NCI-H1417 treated with DMSO at 0.1 percent for 48 hours (cell line): ENCODE measurements at places on chromosomes 2 and 18.

DNA sequence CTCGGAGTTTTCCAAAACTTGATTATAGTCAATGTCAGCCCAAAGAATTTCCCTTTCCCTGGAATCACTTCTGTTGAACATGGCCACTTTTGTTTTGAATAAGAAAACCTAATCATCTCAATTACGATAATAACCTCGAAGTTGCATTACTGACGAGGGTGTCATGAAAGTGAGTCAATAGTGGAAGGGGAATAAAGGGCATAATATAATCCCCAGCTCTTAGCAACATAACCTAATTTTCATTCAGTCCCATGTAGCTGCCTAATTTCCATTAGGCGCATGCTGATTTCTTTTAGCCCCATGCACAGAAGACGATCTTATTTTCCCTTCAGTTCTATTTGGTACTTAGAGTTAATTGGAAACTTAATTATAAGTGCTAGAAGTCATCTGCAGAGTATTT lies 51.1 kb upstream of the RAPH1 start:
- no peak for DNase-seq

DNA sequence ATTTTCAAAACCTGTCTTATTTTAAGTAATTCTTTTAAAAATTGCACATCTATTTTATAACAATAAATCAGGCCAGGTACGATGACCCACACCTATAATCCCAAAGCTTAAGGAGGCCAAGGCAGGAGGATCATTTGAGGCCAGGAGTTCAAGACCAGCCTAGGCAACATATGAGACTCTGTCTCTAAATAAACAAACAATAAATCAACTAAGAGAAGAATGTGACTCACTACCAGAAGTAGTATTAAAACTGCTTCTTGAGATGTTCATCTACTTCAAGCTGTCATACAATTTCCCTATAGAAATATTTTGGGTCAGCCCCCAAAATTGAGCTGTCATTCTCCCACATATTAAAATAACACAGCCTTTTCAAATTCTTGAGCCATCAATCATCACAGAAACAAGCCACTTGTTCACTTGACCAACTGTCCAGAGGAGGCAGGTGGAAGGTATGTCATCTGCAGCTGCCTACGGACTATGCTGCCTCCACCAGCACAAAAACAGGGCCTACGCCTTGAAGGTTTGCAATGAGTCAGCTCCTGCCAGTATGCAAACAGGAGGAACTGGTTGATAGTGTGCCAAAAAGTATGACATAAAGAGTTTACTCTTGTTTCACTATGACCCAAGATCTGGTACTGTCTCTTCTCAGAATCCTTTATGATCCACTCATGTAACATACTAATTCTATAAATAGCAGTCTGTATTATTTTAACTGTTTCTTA lies 33.6 kb downstream of the KIDINS220 start:
- no peak for DNase-seq

- no peak for DNase-seq
Measured at GRCh38 chr2:48572816-48573215, 42.9 kb downstream of the STON1 start.

GRCh38 chr2:186696290-186696689 lies 2.4 kb downstream of the FAM171B start:
- DNase-seq = no peak

DNA sequence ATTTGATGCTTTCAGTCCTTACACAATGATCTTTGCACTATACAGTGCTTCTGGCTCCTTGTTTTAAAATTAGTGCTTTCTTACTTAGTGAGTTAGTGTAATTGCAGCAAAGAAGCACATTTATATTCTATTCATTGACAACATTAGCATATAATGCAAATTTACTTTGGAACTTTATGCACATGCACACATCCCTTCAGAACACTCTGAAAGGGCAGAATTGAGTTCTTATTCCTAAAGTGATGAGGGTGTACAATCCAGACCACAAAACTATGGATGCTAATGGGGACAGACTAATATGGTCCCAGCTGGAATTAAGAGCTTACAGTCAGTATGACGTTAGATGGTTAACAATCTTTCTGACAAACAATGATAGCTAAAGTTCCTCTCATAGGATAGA lies 127.1 kb downstream of the RBMS1 start:
- no peak for DNase-seq

DNA sequence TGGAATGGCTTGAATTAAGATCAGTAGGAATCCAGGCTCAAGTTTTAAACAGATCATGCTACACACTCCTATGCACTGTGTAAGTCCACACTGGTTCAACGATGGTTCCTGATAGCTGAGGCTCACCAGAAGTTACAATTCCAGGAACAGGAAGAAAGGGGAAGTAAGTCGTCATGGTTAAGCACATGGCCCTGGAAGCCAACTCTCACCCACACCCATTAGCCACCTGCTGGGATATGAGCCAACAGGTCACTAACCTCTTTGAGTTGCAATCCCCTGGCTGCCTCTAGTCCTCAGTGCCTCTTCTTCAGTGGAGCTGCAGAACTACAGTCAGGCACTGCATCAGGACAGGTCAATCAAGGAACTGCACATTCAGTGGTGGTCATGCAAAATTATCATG lies 133.5 kb downstream of the TMEM182 start:
- no peak for DNase-seq

DNA sequence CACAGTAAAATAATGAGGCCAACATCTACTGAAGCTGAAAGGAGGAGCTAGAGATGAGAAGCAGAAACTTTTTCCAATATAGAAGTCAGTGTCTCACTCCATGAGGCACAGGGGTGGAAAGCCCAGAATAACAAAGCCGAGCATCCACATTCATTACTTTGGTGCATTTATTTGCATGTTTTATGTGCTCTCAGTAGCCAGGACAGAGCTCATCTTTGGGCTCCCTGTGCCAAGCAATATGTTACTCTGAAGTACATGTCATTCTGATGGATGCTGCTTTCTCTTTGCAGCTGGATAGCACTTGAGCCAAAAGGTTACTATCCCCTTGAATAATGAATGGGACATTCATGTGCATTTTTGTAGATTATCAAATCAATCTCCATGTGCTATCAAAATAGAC lies 338.6 kb upstream of the SOX11 start:
- no peak for DNase-seq

DNA sequence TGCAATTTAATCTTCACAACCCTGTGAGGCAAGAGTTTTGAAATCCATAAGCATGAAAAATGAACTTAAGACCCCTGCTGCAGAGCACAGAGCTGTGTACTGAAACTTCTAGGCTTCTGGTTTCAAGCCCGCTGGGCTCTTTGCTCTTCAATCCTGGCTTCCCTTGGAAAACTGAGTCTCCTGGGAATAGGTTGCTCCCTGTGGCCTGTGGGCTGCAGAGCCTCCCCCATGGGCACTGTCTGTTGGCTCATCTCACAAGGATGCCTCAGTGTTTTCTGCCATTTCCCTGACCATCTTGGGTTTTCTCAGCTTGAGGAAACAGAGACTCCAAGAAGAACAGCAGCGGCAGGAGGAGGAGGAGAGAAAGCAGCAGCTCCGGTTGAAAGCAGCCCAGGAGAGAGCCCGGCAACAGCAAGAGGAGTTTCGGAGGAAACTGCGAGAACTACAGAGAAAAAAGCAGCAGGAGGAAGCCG lies 44.5 kb downstream of the SUMO1 start:
- DNase-seq = no peak

GRCh38 chr2:206526416-206526815 lies 83.1 kb downstream of the ADAM23 start:
- DNase-seq = no peak

DNA sequence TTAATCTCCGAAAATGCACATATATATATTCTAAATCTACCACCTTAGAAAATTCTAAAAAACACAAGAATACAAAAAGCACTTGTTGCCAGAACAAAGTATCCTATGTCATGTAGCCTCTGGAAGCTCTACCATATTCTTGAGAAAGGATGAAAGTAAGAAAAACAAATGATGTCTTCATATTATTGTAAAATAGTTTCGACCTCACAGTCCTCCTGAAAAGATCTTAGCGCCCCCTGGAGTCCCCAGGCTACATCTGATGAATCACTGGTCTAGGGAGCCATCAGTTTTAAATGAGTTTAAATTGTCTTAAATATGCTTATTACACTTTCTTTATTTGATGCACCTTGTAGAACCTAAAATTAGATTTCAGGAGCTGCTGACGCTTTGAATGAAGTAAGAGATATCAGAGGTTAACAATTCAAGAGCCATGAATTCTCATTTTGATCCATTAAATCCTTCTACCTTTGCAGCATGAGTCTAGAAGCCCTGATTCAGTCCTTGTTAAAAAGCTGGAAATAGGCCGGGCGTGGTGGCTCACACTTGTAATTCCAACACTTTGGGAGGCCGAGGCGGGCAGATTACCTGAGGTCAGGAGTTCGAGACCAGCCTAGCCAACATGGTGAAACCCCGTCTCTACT lies 138.8 kb downstream of the MCFD2 start:
- DNase-seq = no peak

DNA sequence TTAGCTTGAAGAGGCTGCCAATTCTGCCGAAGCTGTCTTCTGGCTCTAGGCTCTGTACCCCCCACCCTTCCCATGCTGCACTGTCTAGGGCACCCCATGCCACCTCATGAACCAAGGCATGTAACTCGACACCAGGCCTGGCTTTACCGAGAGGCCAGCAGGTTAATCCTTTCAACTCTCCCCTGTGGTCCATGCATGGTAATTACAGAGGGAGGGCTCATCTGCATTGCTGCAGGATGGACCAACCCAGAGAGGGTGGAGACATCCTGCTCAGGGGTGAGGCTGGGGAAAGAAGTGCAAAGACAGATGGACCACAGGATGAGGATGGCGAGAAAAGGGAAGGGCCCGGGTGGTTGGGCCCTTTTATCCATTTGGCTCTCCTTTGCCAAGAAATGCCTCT lies 65.8 kb downstream of the KCTD1 start:
- no peak for DNase-seq

DNA sequence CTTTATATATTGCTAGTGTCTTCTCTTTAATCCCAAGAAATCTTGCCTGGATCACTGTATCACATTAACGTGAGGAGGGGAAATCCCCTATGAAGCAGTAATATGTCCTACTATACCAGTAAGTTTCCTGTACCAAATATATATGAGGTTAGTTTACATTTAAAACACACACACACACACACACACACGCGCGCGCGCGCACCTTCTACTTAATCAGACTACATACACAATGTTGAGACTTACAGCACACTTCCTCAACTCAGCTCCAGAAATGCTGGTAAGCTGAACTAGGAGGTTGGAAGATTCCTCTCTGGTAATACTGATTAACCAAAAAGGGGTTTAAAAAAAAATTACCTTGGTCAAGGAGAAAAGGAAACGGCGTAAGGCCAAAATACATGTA lies 49.3 kb downstream of the USP34 start:
- no peak for DNase-seq

GRCh38 chr2:40827392-40827791 lies 375.5 kb upstream of the SLC8A1 start:
- DNase-seq = no peak

DNA sequence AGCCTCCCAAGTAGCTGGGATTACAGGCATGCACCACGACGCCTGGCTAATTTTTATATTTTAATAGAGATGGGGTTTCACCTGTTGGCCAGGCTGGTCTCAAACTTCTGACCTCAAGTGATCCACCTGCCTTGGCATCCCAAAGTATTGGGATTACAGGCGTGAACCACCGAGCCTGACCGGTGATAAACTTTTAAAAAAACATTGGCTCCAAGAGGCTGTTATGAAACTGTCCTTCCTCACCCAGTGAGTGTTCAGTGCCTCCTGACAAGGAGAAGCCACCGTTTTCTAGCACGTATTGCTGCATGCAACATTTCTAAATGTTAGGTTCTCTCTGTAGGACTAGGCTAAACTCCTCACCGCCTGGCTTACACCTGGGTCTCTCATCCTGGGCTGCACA lies 63.3 kb downstream of the EDAR start:
- DNase-seq = no peak

GRCh38 chr18:63131106-63131958 lies 188.2 kb downstream of the BCL2 start:
- no peak for DNase-seq

DNA sequence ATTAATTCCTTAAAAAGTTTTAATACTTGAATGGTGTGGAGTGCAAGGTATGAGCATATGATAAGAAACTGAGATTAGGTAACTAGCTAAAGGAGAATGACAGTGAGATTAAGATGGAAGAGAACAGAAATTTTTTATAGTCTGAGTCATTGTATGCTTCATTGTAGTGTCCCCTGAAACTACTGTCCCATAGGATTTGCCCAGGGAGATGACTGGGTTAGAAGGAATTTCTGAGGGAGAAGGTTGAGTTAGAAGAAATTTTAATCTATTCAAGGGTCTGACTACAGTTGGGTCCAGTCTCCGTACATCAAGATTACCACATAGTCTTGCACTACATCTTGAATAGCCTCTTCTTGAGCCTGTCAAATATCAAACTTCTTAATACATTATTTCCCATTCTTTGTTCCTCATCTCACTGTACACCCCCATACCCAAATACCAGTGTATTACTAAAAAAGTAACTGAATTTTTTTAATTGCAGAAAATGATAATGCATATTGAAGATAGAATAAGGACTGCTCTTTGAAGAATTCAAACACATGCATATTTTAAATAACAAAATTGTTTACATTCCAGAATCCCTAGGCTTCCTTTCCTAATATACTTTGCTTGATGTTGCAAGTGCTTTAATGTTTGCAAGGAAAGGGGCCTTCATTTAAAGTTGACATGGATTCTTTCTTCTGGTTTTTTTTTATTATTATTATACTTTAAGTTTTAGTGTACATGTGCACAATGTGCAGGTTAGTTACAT lies 314.3 kb upstream of the COL3A1 start:
- no peak for DNase-seq

DNA sequence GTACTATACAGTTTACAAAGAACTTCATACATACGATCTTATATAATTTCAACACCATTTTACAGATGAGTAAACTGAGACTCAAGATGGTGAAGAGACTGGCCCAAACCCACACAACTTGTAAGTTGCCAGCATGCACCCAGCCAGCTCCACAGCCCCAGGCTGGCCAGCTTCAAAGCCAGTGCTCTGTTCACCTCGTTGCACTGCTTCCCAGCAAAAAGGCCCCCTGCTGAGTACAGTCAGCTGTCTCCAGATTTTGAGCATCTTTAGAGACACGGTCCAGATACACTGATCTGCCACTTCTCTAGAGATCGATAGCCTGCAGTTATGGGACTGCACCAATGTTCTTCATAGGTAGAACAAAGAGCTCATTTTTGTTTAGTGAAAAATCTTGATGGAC lies 257.2 kb upstream of the CHAC2 start:
- no peak for DNase-seq
